Stimulated activated effector memory CD8-positive, alpha-beta T cell treated with anti-CD3 and anti-CD28 coated beads, Interleukin-12 subunit alpha, Interleukin-12 subunit beta, amount 100 ng/mL, for 72 hours (primary cell): ENCODE measurements at places on chromosomes 5 and 9.

DNA sequence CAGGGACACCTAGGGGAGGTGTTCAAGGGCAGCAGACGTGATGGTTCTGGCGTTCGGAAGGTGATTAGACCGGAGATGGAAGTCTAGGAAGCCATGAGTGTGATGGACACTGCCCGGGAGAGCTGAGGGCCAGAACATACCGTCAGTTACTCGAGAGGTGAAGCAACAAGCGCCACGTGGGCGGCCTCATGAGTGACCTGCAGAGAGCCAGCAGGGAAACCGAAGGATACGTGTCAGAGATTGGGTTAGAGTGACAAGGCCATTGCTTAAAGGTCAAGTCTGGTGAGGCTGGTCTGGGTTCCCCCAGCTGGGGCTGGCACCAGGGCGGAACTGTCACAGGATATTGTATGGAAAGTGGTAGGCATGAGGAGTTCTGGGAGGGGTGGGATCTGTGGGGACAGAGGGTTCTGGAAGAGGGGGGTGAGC lies 60.0 kb downstream of the C9orf50 start:
- no peak for DNase-seq

DNA sequence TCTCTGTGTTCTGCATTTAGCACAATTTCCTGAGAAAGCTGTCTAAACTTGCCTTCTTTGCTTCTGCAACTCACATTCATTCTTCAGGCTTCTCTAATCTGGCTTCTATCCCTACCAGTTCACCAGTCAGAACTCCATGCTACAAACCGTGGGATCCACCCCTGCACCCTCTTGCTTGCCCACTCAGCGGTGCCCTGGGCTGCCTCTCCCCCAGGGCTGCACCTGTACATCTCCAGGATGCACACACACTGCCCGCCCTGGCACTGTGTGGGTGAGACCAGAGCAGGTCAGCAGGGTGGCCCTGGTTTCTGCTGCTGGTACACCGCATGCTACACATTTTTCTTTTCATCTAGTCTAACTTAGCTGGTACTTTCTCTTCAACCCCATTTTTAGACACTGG lies 127.1 kb downstream of the FANCC start:
- DNase-seq = no peak

- DNase-seq = no peak
Observed at GRCh38 chr5:124394700-124395245, 351.7 kb downstream of the ZNF608 start.

- no peak for DNase-seq
Observed at GRCh38 chr5:171667341-171668096, 118.1 kb upstream of the SMIM23 start.
